ENCODE measurements at places on chromosomes 11 and 22. TPM values are rescaled to one million over a fixed set of nuclear protein-coding genes. Genes with fewer than 3 reads are reported as not detected.

Gene ATXN10
- 185 TPM for total RNA-seq

DNA sequence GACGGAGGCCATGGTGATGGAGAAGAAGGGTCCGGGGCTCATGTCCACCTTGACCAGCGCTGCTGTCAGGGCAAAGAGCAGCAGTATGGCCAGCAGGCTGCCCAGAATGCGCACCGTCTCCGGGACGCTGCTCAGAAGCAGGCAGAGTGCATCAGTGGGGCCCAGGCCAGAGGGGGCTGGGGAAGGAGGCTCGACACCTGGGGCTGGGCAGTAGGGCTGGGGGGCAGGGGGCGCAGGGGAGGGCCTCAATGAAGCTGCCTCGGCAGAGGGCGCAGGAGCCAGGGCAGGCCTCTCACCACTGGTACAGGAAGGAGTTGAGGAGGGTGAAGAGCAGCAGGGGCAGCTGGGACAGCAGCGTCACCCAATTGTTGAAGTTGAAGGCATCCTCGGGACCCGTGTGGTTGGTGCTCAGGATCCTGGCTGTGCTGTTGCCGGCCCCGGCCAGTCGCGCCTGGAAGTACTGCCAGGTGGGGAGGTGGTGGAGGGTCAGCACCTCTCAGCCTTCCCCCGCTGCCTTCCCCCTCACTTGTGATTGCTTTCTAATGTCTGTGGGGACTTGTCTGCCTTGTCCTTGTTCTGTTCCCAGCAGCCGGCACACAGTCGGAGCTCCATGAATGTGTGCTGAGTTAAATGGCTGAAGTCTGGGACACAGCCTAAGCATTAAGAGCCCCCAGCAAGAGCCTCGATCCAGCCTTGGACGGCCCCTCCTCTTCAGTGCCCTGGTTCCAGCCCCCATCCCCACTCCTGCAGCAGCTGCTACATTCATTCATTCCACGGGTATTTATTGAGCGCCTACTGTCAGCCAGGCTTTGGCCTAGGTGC lies 2.3 kb downstream of the SLC29A2 start:
- DNase-seq = peak; percentile 81

Gene ANKK1
- total RNA-seq = 0.21 TPM

Gene OR52H1
- not detected for total RNA-seq

Gene SYTL2
- total RNA-seq = 65.8 TPM

DNA sequence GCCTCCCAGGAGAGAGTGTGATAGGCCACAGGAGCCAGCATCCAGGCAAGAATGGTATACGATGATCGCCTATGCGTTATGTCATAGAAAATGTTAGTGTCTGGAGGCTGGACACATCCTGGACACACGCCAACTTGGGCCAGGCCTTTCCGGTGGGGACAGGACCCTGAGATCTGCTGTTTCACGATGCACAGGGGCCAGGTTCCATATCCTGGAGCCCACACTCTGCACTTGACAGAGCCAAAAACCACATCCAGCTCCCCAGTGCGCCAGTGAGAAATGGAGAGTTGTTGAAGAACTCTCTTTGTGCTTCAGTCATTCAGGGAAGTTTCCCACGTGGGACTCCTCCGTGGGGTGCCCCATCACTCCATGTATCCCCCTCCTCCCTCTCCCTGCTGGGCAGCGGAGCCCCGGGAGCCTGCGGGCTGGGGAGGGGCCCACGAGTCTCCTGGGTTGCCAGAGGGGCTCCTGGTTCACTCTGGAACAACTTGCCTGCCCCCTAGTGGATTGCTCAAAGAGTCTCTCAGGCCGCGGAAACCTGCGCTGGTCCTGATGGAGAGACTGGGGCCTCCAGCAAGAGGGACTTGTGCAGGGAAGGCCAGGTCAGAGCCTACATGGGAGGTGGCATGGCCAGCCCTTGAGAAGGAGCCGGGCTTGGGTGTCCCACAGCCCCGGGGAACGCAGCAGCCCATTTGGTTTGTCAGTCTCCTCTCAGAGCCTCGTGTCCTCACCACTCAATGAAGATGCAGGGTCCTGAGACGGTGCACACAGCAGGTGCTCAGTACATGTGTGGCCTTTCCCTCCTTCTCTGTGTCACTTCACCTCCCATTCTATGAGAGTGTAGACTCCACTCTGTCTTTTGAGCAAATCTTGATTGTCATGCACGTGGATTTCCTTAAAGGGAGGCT lies 10.2 kb upstream of the LRRC32 start:
- DNase-seq = peak; percentile 84

Gene TSGA10IP
- total RNA-seq = not detected

Gene KDM4D
- total RNA-seq = 0.62 TPM

DNA sequence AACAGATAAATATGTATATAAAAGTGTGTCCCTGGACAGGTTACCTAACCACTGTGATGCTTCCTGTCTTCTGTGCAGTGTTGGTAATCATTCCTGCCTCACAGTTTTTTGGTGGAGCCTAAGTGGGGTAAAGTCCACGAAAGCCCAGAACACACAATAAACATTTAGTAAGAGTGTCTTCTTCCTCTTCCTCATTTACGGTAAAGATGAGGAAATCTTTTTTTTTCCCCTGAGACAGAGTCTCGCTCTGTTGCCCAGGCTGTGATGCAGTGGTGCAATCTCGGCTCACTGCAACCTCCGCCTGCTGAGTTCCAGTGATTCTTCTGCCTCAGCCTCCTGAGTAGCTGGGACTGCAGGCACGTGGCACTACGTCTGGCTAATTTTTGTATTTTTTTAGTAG lies 117.1 kb downstream of the LDLRAD3 start:
- no peak for DNase-seq

DNA sequence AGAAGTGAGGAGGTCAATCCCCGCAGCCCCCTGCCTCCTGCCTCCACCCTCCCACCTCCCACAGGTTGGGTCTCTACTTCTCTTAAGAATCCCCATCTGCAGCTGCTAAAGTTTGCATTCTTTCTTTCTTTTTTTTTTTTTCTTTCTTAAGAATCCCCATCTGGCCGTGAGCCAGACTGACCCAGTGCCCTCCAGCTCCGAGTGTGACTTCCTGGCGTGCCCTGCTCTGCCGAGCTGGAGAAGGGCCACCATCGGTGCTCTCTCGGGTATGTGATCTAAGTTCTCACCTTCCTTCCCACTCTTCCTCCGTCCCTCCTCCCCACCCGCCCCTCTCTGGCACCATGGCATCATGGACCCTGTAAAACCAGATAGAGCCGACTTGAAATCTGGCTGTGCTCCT lies 66.7 kb upstream of the LMO1 start:
- no peak for DNase-seq

GRCh38 chr11:115715251-115715770 lies 211.1 kb upstream of the CADM1 start:
- DNase-seq = peak; percentile 38

GRCh38 chr11:75403983-75404658 lies 4.8 kb downstream of the RPS3 start:
- DNase-seq = no peak

Gene FAM180B
- 1.4 TPM for total RNA-seq

GRCh38 chr11:124329787-124330478 lies 9.9 kb upstream of the OR8D2 start:
- peak; percentile 8 for DNase-seq

DNA sequence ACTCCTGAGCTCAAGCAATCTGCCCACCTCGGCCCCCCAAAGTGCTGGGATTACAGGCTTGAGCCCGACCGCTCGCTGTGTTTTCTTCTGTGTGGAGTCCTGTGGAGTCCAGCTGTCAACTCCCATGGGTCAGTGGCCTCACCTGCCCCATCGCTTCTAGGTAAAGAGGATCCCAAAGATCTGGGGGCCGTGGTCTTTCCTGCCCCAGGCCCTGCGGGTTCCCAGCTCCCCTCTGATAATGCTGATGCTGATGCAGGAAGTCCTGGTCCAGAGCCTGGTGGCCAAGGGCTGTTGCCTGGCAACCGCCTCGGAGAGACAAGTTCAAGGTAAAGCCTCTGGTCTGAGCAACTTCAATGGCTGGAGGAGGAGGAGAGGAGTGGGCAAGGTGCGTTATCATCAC lies 9.6 kb downstream of the SSTR3 start:
- DNase-seq = no peak

Gene SEPTIN5
- 109 TPM for total RNA-seq

Gene MAJIN
- not detected for total RNA-seq

DNA sequence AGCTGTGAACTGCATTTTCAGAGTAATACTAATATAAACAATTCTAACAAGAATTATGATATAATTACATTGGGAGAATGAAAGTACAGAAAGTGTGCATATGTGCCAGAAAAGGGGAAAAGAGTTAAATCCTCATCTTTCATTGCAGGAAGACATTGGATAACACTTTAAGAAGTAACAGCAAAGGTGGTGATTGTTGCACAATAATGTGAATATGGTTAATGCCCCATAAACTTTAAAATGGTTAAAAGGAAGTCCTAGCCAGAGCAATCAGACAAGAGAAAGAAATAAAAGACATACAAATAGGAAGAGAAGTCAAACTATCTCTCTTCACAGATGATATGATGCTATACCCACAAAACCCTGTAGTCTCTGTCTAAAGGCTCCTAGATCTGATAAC lies 111.5 kb downstream of the TTC28 start:
- no peak for DNase-seq

Gene DCPS
- 15.7 TPM for total RNA-seq

All from tongue (tissue), 3 donors.